ENCODE measurements at places on chromosomes 3 and 15.

DNA sequence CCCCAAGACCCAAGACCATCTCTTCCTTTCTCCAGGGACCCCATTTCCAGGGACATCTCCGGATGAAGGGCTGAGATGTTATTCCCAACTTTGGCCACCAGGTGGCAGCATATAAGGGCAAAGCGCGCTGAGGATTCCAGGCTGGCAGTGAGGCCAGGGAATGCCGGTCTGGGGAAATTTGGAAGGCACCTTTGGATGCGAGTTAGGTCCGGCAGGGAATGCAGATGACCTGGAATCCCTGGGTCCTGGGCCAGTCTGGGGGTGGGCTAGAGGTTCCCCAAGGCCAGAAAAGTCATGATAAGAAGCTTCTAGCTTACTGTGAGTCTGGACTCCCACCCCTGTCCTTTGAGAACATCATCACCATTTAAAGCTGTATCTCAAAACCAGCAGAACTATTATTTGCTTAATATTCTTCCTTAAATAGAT, 1.6 kb upstream of the CHST13 start:
- peak; percentile 45 for DNase-seq

GRCh38 chr3:185537369-185537970, 14.9 kb downstream of the LIPH start:
- peak; percentile 91 for DNase-seq

GRCh38 chr15:91468871-91469580, 369.0 kb downstream of the SV2B start:
- DNase-seq, result no peak

- DNase-seq, result no peak
Measured at GRCh38 chr15:77375133-77375532, 44.8 kb downstream of the PEAK1 start.

GRCh38 chr3:58414538-58415197, 19.0 kb downstream of the PDHB start:
- DNase-seq, result peak; percentile 68

DNA sequence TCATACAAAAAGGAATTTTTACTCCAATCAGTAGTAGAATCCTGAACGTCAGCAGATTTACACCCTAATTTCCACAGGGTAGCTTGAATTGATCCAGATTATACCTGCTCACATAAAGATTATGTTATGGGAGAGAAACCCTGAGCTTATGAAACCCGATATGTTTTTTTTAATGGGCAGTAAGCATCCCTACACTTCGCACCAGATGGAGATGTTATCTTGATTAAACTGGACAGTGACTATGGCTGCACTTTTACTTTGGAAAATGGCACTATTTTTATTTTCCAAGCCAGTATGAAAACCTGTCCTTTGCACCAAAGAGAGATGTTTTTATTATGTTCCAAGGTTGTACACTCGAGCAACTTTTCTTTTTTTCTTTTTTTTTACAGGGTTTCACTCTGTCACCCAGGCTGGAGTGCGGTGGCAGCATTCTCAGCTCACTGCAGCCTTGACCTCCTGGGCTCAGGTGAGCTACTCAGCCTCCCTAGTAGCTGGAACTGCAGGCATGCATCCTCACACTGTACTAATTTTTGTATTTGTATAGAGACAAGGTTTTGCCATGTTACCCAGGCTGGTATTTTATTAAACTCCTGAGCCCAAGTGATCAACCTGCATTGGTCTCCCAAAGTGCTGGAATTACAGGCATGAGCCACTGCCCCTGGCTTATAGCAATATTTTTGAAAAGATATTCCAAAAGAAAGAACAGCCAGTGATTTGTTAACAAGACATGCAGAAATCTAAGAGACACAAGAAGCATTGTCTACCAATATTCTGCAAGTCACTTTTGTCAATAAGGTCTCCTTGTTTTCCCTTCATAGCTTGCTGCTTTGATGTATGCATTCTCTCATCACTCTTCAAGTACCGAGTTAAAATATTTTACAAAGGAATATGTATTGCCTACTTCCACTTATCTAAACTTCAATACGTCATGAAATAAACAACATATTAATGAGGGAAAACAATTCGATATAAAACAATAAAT, 1412.6 kb downstream of the ZPLD1 start:
- no peak for DNase-seq

DNA sequence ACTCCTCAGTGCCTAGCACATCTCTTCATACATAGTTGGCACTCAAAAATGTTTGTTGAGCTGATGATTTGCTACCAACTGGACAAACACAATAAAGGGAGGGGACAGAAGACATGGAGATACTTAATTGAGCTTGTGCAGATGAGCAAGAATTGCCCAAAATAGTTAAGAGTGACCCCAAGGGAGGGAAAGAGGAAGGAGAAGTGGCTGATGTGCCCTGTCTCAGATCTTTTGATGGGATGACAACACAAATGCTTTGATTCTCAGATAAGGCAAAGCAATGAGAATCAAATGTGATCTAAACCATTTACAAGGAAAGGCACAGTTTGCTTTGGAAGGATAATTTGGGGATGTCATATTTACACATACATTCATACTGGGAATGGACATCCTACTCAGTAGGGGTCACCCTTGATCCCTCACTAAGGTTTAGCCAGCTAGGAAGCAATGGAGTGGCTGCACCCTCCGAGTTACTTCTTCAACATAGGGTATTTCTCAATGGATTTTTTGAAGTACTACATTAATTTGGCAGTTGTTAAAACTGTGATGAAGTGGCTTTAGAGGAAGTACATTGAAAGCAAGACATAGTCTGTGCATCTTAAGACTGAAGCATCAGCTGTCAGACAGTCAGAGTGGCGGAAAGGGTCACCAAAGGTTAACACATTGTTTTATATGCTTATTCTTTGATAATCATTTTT, 21.9 kb upstream of the SSR3 start:
- DNase-seq, result peak; percentile 74

GRCh38 chr3:127214975-127215374, 22.0 kb downstream of the PRR23E start:
- DNase-seq, result no peak

GRCh38 chr3:86774082-86774691, 216.8 kb downstream of the VGLL3 start:
- peak; percentile 18 for DNase-seq

- no peak for DNase-seq
Measured at GRCh38 chr3:128498901-128499530, 6.0 kb upstream of the GATA2 start.

DNA sequence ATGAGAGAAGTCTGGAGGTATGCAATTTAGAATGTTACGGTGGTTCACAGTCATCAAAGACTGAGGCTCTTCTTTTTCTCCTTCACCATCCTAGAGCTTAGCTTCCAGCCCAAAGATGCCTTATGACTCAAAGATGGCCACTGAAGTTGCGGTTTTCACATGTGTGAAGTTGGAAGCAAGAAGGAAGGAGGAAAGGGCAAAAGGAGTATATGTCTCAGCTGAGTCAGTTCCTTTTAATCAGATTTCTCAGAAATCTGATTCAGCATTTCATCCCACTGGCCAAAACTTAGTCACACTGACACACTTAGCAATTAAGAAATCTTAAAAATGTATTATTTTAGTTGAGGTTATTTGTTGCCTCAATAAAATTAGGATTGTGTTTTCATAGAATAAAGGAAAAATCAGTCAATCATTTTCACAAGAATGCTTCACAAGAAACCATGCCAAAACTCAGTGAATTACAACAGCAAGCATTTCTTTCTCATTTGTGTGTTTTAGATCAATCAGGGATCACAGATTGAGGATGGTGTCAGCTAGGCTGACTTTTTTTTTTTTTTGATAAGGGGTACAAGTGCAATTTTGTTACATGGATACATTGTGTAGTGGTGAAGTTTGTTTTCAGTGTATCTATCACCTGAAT, 211.1 kb upstream of the GADL1 start:
- DNase-seq, result peak; percentile 39

DNA sequence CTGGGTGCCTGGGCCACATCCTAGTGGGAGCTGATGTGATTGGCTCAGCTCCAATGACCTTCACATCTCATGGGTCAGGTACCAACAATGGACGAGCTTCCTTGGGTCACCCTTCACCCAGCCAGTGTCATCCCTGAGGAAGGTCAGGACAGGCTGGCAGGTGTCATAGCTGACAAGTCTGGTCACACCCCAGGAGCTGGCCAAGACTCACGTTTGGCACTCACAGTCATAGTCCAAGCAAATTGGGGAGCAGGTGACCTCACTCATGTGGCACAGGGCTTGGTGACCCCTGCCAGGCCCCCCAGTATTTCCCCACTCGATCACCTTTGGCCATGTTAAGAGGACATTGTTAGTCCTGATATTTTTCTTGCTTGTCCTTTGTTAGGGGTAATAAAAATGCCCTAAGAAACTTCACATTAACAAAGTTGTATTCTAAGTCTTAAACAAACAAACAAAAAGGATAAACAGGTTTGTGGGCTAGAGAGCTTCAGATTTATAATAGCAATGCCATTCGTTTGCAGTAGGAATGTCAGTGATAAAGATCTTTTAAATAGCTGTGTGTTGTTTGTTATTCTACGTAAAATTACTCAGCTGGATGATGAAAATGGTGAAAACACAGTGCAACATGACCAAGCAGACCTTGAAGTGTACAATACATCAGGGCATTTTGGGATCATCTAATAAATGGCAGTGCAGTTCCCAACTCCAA, 79.5 kb upstream of the POMGNT2 start:
- DNase-seq, result no peak

DNA sequence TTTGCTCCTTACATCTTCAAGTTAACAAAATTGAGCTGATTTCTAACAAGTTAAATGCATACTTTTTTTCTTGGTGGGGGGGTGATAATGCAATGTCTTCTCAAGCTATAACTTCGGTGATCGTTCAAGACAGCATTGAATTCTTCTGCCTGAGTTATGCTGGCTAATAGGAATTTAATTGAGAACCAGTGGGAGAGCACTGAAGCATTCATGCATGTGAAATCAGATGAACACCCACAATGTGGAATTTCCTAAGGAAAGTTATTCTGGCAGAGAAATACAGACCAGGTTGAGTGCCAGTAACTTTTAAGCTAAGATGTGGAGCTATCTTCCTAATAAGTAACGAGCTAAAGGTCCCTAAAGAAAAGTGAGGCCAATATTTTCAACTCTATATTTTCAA, 3.0 kb downstream of the SPATA16 start:
- no peak for DNase-seq

- DNase-seq, result no peak
Measured at GRCh38 chr15:43795997-43796396, 3.9 kb downstream of the SERF2 start.

DNA sequence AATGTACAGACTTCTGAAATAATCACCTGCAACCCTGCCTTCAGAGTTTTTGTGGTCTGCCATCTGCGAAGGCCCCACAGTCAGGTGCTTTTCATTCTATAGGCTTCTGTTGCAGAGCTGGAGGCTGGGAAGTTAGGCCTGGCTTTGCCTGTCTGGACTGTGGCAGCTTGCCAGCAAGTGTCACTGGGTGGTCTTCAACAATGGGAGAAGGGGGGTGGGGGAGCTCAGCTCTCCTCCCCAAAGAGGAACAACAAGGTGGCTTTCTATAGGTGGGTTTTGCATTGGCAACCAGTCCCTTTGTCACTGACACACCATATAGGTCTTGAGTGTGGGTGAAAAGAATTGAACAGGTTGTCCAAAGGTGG, 7.3 kb downstream of the BOC start:
- DNase-seq, result no peak

DNA sequence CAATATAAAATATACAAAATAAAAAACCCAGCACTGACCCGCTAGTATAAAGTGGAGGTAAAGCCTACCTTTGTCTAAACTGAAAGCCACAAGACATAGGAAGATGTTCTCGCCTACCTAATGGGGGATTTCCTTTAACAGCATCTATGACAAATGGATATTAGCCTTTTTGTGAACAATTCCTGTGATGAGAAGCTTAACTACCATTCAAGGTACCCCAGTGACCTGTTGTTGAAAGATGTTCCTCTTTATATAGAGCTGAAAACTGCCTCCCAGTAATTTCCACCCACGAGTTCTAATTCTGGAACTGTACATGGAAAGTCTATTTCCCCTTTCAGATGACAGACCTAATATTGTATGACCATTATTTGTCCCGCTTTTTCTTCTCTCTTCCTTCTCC, 109.8 kb upstream of the RASGRP1 start:
- DNase-seq, result peak; percentile 75

DNA sequence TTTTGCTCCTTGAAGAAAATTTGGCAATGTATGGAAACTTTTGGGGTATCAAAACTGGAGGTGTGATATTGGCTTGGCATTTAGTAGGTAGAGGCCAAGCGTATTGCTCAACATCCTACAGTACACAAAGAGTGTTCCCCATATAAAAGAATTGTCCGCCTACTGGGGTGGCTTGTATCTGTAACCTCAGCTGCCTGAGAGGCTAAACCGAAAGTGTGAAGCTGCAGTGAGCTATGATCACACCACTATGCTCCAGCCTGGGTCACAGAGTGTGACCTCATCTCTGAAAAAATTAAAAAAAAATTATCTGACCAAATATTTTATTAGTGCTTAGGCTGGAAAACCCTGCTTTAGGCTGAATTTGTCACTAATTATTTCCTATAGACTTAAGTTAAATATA, 483.9 kb downstream of the PYDC2 start:
- no peak for DNase-seq

- DNase-seq, result no peak
Measured at GRCh38 chr3:128007033-128007424, 45.2 kb upstream of the SEC61A1 start.

DNA sequence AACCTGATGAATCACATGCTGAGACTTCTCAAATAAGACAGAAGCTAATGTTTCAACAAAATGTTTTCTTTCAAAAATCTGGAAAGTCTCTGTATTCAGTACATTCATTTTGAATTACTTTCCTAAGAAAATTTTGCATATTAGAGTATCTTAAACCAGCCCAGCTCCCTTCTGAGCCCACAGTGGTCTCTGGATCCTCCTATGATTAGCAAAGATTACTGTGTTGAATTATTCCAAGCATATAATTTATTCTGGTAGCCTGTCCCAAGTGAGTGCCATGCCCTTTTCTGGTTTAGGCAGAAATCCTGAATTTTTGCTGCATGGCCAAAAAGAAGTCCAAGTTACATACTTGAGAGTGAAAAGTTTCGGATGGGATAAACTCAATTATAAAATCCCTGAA, 279.0 kb downstream of the CTNNB1 start:
- no peak for DNase-seq

DNA sequence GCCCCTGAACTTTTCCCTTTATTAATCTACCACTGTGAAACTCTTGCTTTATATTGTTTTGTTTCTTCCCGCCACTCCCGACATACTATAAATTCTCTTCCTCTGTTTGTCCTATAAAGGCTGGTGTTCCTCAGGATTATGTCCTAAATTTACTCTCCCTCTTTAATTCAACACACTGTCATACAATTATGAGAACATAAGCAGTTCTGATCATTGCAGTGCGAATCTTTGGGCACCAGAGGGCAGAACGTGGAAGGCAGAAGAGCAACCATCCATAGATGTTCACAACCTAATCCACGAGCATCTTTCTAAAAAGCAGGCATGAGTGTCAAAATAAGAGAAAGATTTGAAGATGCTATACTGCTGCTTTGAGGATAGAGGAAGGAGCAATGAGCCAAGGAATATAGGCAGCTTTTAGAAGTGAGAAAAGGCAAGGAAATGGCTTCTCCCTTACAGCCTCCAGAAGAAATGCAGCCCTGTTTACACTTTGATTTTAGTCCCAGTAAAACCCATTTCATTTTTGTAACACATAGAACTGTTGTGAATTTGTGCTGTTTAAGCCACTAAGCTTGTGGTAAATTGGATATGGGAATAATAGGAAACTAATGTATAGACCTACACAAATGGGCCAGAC, 179.4 kb downstream of the GBE1 start:
- DNase-seq, result peak; percentile 27

Measured in inflammatory macrophage (primary cell).